ENCODE measurements at places on chromosomes 7 and 10. TPM values are rescaled to one million over a fixed set of nuclear protein-coding genes. Genes with fewer than 3 reads are reported as not detected.

DNA sequence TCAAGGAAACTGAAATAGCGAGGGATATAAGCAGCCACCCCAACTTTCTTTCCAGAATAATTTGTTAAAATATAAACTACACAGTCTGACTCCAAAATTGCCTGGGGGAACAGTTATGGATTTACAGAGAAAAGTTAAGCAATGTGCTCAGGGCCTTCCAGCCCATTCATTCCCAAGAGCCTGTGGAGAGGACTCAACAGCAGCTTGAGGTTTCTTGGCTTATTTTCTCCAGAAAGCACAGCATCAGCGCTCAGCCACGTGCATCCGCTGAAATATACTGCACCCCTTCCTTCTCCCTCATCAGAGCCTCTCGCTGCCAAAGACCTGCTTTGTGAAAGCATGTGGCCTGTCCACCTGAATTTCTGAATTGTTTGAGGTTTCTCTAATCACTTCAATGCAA lies 375.2 kb upstream of the VWC2 start:
- H3K4me3 ChIP-seq: no peak overlapping the region
- DNase-seq: no peak
- no peaks in the 10 kb centered on the region for H3K36me3 ChIP-seq
- no peaks in the 10 kb centered on the region for H3K27me3 ChIP-seq

The TRIM50 gene
- not detected for total RNA-seq

The ZC3HAV1L gene
- 15.0 TPM for total RNA-seq

The GFRA1 gene
- not detected for total RNA-seq

Data from Calu3 (cell line).